ENCODE measurements at places on chromosomes 16 and 17.

DNA sequence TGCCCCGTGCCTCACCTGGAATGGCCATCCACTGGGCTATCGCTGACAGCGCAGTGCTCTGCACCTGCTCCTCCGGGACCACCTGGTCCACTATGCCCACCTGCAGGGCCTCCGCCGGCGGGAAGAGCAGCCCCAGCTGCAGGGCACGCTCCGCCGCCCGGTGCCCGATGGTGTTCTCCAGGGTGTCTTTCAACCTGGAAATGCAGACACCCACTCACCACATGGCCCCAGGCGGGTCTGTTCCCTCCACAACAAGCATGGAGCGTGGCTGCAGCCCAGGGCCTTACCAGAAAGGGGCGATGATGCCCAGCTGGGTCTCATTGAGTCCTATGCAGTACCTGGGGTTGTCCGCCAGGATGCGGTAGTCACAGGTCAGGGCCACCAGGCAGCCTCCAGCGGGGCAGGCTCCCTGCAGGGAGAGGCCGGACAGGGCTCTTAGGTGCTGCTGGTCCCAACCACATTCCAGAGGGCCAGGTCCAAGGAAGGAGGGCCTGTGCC, 6.8 kb downstream of the DNASE1L2 start:
- DNase-seq: no peak

GRCh38 chr17:81173052-81173761, 7.2 kb upstream of the AATK start:
- no peak for DNase-seq

GRCh38 chr16:81625544-81626153, 153.4 kb upstream of the PLCG2 start:
- DNase-seq: no peak

DNA sequence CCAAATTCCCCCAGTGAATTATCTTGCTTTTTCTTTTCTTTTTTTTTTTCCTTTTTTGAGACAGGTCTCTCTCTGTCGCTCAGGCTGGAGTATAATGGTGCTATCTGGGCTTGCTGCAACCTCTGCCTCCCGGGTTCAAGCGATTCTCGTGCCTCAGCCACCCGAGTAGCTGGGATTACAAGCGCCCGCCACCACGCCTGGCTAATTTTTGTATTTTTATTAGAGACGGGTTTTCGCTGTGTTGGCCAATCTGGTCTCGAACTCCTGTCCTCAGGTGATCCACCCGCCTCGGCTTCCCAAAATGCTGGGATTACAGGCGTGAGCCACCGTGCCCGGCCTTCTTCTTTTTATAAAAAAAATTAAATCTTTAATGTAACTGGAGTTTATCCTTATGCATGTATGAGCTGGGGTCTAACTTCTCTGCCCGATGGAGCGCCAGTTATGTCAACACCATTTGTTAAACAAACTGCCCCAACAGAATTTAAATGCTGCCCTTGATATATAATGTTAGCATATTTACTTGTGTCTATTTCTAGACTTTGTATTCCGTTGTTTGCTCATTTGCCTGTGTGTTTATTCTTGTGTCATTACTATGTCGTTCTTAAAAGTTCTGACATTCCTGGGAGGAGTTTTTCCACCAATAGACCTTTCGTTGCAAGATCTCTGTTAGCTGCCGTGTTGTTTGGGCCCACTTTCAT, 535 bp upstream of the AURKB start:
- DNase-seq: no peak

GRCh38 chr16:25027781-25028180, 12.6 kb upstream of the ARHGAP17 start:
- no peak for DNase-seq

GRCh38 chr17:9268546-9268945, 247.2 kb downstream of the NTN1 start:
- DNase-seq: no peak

GRCh38 chr17:83149761-83150251, 70.4 kb downstream of the METRNL start:
- no peak for DNase-seq

DNA sequence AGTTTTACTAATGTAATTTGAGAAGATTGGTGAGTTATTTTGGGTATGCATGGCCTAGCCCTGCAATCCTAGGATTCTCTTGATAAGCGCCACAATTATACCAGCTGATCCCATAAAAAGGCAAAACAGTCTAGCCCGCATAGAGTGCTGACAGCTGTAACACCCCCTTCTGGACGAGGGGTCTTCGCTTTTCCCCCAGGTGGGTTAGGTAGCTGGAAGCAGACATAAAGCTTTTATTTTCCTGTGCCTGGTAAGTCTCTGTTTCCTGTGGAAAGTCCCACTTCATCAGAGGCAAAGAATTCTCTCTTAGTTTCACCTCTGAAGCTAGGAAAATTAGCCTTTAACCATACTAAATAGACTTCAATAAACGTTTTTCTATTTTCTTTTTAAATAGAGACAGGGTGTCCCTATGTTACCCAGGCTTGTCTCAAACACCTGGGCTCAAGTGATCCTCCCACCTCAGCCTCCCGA, 108.3 kb downstream of the YPEL2 start:
- no peak for DNase-seq

DNA sequence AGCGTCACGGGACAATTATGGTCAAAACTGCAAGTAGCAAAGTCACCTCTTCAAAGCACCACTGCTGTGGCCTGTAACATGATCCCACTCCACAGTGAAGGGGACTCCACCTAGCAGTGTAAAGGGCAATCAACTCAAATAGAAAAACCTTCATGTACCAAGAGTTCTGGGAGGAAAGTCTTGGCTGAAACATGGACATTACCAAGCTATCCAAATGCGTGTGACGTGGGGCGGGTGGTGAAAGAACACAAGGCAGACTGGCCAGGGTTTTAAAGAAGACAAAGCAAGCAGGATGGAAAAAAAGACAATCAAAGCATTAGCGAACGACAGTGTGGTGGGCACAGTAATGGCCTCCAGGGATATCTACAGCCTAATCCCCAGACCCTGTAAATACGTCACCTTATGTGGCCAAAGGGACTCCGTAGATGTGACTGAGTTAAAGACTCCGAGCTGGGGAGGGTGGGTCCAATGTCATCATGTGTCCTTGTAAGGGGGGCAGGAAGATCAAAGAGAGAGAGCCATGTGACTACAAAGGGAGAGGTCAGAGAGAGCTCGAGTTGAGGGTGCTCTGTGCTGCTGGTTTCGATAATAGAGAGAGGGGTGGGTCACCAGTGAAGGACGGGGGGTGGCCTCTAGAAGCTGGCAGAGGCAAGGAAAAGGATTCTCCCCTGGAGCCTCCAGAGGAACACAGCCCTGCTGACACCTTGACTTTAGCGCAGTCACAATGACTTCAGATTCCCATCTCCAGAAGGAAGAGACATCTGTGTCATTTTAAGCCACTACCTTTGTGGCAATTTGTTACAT, 6.0 kb downstream of the HSDL1 start:
- DNase-seq: no peak

- DNase-seq: no peak
These were observed 62.3 kb upstream of the CDH5 start for GRCh38 chr16:66304151-66304550.

GRCh38 chr17:34709158-34709754, 129.9 kb downstream of the TMEM132E start:
- no peak for DNase-seq

- no peak for DNase-seq
These were observed 1.8 kb downstream of the KRT31 start for GRCh38 chr17:41395611-41396010.

DNA sequence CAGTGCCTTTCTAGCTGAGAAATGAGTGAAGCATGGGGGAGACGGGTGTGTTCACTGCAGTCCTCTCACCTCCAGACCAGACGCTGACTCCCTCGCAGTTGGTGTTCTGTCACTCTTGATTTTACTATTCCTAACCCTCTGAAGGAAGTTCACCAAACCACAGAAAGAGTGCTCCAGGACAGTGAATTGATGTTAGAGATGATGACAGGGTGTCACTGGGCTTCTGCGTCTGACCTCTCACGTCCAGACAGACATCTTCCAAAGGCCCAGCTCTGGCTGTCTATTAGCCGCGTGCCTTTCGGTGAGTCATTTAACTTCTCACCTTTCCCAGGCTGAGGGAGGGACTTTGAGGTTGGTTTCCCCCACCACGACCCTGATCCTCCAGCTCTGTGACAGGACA, 8.2 kb downstream of the CRAMP1 start:
- no peak for DNase-seq

DNA sequence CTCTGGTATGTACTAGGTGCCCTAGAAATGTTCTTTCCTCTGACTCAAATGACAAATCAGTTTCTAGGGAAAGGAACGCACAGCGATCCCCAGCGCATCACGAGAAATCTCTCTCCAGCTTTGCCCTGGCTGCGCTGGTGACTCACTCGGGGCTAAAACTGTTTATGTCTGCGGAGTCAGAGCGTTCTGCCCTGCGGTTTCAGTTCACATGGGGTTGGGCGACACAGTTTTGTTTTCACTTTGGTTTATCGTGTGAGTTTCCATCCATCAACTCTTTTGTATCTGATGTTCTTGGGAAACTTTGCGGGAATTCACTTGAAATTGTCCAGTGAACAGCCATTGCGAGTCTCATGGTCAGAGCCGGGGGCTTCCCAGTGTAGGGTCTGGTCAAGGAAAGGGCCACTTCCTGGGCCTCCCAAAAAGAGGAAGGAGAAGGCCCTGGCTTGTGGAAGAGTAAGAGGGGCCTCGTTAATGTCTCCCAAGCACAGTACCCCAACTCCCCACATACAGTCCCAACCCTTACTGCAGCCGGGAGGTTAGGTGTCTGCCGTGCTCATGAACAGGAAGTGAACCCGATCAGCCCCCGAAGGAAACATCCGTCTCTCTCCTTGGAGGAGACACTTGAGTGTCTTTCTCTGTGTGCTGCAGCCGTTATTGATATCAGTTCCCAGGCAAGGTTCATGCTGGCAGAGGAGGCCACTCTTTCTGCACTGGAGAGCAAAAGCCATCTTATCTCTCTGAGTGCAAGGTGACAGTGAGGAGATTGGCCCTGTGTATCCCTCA, 643.2 kb downstream of the WWOX start:
- DNase-seq: no peak

DNA sequence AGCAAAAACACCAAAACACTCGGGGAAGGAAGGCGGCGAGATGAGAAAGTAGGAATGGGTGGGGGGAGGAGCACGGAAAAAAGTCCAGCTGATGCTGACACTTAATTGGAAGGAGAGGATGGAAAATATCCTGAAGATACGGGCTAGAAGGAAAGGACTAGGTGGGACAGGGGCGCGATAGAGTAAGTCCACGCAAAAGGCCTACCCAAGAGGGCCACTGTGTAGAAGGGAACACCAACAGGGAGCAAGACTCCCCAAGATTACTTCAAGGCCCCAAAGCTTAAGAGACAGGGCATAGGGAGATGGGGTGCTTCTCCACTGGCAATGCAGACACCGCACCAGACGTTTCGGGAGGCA, 736 bp downstream of the APPBP2 start:
- DNase-seq: no peak

- DNase-seq: no peak
These were observed 42.5 kb downstream of the MYH3 start for GRCh38 chr17:10614536-10615155.

- DNase-seq: no peak
These were observed 471.6 kb downstream of the SOX9 start for GRCh38 chr17:72592242-72592966.

DNA sequence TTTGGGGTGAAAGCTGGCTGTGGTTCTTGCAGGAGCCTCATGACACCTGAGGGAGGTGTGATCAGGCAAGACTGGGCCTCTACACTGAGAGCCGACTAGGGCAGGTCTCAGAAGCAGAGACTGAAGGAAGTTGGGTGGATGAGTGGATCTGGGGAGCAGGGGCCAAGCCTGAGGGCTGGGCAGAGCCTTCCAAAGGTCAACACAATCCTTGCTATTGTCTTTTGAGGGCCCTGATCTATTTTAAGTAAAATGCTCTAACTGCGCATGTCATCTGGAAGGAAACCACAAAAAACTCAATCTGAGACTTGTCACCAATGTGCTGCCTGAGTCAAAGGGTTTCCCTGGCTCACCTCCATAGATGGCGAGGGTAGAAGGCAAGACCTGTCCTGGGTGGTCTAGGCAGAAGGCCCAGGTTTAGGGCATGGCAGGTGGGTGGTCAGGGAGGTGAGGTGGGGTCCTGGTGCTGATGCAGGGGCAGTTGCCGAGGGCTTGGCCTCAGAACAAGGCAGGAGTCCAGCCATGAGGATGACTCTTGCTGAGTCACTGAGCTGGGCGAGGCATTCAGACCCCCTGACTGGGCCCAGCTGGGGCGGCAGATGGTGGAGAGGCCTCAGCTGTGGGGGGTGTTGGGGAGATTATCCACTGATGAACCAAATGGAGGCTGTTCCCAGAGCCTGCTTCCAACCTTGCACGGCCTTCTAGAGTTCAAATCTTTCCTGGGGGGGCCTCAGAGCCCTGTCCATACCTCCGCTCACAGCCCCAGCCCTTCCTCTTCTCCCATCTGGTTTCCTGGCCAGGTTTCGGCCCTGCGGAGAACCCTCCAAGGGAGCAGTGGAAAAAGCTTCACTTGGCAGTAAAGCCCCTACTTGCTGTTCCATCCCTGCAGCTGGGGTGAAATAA, 5.1 kb downstream of the MVP start:
- no peak for DNase-seq

DNA sequence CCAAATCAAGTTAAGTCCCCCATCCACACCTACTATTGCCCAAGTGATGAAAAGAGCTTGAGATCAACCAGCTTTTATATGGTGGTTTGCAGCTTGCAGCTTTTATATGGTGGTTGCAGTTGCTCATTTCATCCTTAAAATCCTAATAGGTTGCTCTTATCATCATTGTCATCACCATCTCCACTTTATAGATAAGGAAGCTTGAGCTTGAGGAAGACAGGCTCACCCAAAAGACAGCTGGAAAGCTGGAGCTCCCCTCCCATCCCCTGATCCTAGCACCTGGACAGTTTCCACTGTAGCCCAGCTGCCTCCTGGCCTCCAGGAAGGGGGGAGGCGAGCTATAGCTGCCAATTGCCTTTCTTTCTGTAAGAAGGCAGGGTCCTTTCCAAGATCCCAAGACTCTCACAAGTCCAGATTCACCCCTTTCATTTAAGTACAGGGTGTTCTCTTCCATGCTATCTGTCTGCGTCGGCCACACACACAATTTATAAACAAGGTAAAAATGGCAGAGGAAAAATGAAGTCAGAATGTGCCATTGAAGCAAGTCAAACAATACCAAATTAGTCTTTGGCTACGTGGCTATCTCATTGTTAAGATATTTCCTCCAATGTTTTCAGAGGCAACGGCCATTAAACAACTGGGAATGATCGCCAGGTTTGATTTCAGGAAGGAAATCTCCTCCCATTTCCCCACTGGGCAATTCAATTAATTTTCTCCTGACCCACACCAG, 63.3 kb downstream of the PECAM1 start:
- DNase-seq: no peak

GRCh38 chr17:77867976-77868713, 90.4 kb upstream of the TNRC6C start:
- DNase-seq: no peak

- no peak for DNase-seq
These were observed 34.3 kb downstream of the MARF1 start for GRCh38 chr16:15608398-15609285.
